ENCODE measurements at places on chromosomes 4 and X.
A peak's percentile ranks its signal among the peaks of the same experiment; 100 is the strongest.

GRCh38 chr4:121168446-121169281 is 4.5 kb upstream of the TNIP3 start:
- DNase-seq: no peak

GRCh38 chrX:78545233-78545632 is 113.9 kb downstream of the RTL3 start:
- DNase-seq: no peak

- peak; percentile 53 for DNase-seq
These were observed 18.2 kb upstream of the ABLIM2 start for GRCh38 chr4:8176547-8177399.

GRCh38 chr4:154015578-154015977 is 226.7 kb upstream of the SFRP2 start:
- DNase-seq: no peak

- no peak for DNase-seq
These were observed 28.1 kb upstream of the RASGEF1B start for GRCh38 chr4:81499840-81500239.

DNA sequence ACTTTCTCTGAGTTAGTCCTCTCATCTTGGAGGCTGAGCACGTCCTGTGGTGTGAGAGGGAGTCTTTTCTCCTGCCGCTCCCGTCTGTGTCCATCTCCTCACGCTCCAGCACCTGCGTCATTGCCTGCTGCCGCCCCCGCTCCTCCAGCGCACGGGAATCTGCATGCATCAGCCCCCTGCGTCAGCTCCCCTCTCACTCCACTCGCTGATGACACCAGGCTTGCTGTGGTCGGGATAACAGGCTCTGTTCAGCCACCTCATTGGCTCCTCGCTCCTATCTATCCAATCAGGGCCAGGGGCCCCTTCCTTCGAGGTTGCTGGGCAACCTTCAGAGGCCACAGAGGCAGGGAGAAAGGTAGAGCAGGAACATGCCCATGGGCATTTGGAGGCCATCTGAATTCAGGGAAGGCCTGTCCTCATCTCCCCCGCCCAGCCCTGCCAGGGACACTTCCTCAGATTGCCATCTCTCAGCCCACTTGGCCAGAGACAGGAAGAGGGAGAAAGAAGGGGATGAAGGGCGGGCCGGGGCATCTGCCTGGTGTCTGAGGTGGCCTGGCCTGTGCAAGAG is 9.3 kb downstream of the ZNF185 start:
- no peak for DNase-seq

- no peak for DNase-seq
These were observed 45.1 kb downstream of the SPATA4 start for GRCh38 chr4:176150356-176150682.

DNA sequence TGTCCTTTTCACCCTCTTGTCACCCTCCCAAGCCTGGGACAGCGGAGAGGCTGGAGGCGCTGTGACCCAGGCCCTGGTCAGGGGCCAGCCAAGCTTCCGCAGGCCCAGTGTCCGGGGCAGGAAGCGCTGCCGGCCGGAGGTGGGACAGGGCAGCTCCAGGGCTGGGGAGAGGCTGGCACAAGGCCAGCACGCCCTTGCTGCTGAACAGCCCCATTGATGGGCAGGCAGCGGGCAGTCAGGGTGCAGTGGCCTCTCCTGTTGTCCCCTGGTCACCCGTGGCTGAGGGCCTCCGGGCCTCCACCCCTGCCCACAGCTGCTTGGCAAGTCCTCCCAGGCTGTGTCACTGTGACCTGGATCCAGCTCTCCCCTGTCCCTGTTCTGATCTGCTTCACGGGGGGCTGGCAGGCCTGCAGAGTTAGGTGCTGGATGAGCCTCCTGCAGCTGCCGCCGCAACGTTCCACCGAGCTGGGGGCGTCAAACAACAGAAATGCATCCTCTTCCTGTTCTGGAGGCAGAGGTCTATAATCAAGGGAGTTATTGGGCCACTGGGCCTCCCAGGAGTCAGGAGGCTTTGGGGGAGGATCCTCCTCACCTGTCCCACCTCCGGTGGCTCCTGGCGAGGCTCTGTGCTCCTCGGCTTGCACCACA is 107.9 kb downstream of the PSAPL1 start:
- no peak for DNase-seq

- DNase-seq: no peak
These were observed 7.7 kb downstream of the RNF212 start for GRCh38 chr4:1105662-1106061.

- no peak for DNase-seq
These were observed 28.0 kb upstream of the AFAP1 start for GRCh38 chr4:7967501-7968261.

GRCh38 chr4:182955411-182955810 is 38.2 kb upstream of the DCTD start:
- DNase-seq: no peak

- DNase-seq: no peak
These were observed 28.8 kb downstream of the DTHD1 start for GRCh38 chr4:36310216-36310615.

DNA sequence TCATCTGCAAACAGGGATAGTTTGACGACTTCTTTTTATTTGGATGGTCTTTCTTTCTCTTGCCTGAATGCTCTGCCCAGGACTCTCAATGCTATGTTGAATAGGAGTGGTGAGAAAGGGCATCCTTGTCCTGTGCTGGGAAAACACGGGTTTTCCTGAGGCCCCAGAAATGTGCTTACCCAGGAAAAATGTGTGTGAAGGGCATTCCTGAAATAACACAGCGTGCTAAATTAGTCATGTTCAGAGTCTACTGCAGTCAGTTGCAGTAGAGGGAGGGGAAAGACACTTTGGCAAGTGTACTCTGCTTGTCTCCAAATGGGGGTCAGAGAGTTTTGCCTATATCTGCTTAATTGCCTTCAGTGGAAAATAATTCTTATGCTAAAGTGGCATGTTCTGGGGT is 153.9 kb downstream of the CCNG2 start:
- no peak for DNase-seq

GRCh38 chr4:76856243-76857073 is 41.5 kb downstream of the SOWAHB start:
- DNase-seq: no peak

DNA sequence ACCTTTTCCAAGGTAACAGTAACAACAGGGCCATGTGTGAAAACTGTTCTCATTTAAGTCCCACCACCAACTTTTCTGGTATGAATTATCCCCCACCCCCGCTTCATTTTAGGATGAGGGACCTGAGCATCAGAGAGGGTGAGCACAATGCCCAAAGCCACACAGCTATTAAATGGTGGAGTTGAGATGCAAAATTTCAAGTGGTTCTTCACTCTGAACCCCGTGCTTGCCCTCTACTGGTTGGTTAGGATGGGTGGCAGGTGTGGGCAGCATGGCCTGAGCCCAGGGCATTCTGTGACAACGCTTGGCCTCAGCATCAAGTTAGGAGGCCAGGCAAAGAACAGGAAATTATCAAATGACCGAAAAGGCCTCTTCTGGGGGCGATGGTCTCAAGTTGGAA is 33.5 kb downstream of the MED28 start:
- no peak for DNase-seq

DNA sequence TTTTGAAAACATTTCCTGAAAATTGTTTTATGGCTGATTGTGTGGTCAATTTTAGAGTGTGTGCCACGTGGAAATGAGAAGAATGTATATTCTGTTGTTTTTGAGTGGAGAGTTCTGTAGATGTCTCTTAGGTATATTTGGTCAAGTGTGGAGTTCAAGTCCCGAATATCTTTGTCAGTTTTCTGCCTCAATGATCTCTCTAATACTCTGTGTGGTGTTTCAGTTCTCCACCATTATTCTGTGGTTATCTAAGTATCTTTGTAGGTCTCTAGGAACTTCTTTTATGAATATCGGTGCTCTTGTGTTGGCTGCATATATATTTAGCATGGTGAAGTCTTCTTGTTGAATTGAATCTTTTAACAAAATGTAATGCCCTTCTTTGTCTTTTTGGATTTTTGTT is 113.3 kb downstream of the LINC00632 start:
- DNase-seq: no peak

- DNase-seq: no peak
These were observed 61.7 kb upstream of the HAND2 start for GRCh38 chr4:173591760-173592159.

GRCh38 chrX:317424-318067 is 1.1 kb downstream of the GTPBP6 start:
- DNase-seq: no peak

DNA sequence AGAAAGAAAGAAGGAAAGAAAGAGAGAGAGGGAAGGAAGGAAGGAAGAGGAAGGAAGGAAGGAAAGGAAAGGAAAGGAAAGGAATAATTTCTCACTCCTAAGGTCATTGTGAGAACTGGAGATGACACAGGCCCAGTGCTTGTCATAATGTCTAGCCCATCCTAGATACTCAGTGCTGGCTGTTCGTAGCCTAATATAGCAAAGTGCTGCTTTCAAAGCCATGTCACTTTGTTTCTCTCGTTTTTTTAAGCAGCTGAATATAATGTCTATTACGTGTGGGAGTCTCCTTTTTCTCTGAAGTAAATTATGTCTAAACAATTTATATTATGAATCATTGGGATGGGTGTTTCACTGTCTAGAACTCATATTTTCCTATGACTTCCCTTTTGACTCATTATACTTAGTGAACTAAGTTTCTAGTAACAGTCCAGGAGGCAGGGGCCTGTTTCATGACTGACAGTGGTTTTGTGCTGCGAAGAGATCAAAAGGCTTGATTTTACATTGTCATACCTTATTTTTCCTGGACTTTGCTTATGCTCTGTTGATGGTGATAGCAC is 327.0 kb upstream of the ZFP42 start:
- no peak for DNase-seq

- DNase-seq: no peak
These were observed 94.3 kb upstream of the PLAC1 start for GRCh38 chrX:134752558-134752957.

Data from activated CD4-positive, alpha-beta T cell treated with anti-CD3 and anti-CD28 coated beads, Interleukin-2, amount 10 ng/mL, durations not matched to agents 7 days and 5 days (primary cell).